ENCODE measurements at places on chromosomes 6 and 20.

- DNase-seq: no peak
These were observed 41.6 kb downstream of the CDKAL1 start for GRCh38 chr6:20575704-20576451.

GRCh38 chr20:1841554-1842140, 53.6 kb upstream of the SIRPA start:
- DNase-seq: peak; percentile 44

DNA sequence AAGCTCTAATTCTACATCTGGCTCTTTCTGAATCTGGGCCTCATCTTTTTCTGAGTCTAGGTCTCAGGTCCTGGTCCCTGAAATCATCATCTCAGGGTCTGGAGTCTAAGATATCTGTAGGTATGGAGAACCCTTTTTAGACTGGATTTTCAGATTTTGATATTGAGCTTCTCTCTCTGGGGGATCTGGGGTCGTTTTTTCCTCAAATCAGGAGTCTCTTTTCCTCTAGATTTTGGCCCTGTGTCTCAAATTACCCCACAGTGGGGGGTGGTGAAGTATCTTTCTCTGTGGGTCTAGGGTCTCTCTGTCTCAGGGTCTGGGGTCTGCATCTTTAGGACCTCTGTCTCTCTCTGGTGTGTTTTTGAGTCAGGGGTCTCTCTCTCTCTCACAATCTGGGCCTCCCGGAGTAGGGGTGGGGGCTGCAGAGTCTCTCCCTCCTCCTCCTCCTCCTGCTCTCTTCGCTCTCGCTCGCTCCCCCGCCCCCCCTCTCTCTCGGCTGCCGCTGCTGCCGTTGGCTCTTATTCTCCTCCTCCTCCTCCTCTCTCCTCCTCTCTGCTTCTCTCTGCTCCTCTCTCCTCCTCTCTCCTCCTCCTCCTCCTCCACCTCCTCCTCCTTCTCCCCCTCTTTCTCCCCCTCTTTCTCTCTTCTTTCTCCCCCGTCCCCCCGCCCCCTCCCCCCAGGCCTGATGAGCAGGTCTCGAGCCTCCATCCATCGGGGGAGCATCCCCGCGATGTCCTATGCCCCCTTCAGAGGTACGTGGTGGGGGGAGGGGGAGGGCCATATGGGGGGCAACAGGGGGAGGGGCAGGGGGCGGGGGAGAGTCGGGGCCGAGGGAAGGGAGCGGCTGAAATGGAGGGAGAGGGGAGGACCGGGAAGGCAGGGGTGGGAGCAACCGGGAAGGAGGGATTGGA, at the start of gene SYNGAP1:
SYNGAP1 (plus strand) TSS at position 486 of the 911 bp plus-strand sequence; CDS start at position 686, 200 bp downstream.
- DNase-seq: peak; percentile 68

- DNase-seq: no peak
These were observed 236.5 kb downstream of the HACE1 start for GRCh38 chr6:104623052-104623690.

DNA sequence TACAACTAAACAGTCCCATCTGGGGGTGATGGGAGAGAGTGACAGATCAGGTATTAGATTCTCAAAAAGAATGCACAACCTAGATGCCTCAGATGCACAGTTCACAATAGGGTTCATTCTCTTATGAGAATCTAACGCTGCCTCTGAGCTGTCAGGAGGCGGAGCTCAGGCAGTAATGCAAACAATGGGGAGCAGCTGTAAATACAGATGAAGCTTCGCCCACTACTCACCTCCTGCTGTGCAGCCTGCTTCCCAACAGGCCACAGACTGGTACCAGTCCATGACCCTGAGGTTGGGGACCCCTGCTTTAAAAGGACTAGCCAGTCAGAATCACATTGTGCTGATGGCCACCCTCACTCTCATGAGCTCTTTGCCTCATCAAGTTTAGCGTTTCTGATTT, 247.0 kb upstream of the KCNQ5 start:
- no peak for DNase-seq

- DNase-seq: no peak
These were observed 51.2 kb downstream of the BMP6 start for GRCh38 chr6:7777074-7777473.

- no peak for DNase-seq
These were observed 175.5 kb downstream of the CLVS2 start for GRCh38 chr6:123171341-123172115.

DNA sequence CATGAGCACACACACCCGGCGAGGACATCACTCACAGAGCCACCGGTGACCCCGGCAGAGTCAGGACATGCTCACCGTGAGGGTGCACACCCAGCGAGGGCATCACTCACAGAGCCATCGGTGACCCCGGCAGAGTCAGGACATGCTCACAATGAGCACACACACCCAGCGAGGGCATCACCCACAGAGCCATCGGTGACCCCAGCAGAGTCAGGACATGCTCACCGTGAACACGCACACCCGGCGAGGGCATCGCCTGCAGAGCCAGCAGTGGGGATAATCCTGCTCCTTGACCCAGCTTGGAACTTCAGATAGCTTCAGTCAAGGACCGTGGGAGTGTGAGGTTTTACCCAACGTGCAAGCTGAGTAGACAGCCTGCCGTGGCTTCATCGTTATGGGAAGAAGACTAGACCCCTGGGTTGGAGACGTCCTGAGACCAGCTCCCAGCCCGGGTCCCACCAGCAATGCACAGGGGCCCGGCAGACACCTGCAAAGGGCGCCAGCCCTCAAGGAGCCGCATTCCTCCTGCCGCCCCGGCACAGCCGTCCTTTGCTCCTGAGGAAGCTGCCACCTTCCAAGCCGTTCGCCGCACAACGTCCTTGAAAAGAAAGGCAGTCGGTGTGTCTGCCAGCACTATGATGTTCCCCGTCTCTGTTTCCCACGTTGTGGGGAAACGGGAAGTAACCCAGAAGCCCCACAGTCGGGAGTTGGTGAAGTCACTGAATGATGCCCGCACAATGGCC, 192.3 kb downstream of the DLL1 start:
- no peak for DNase-seq

- DNase-seq: peak; percentile 38
These were observed 23.6 kb downstream of the TBC1D7 start for GRCh38 chr6:13304580-13305260.

DNA sequence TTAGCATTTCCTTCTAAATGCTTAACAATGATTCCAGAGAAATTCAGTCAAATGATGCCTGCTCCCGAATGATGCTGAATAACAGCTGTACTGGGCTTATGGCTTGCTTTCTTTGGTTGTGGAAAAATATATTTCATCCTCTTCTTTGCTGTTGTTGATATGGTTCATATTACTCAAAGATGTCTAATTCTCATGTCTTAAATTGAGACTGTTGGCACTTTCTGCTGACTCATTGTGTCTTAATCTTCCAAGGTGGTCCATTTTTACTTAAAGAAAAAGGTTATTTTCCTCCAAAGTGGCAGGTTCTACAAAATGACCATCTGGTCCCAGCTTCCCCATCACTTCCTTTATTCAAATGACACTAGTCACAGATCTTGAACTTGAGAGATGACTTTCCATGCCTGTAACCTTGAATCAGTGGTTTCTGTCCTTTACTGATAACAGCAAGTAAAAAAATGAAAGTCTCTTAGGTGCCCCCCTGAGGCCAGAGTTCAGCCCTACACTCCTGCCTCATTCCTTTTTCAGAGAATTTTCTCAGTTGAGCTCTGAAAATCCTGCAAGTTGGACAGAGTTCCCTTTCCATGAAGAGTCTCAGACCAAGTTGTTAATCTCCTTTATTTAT, 6.9 kb downstream of the SNAP25 start:
- no peak for DNase-seq
